Activated CD8-positive, alpha-beta memory T cell treated with anti-CD3 and anti-CD28 coated beads for 24 hours (primary cell): ENCODE measurements at places on chromosomes 16 and 17.

GRCh38 chr16:82682767-82683166 lies 56.0 kb downstream of the CDH13 start:
- no peak for DNase-seq

- no peak for DNase-seq
Observed at GRCh38 chr17:17626840-17627239, 35.3 kb upstream of the PEMT start.

DNA sequence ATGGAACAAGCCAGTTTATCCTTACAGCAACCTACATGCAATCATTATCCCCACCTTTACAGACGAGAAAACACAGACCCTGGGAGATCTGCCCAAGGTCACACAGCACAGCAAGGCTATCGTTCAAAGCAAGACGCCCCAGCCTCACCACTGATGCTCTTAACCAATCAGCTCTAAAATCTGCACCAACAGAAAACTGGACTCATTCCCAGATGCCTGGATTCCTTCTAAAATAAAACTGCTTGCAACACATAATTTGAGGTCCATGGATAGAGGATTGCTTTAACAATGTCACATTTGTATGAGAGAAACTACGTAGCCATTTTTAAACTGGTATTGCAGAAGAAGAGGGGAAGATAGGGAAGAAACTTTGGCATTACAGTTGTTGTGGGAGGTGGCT lies 6.8 kb downstream of the COTL1 start:
- DNase-seq = no peak

GRCh38 chr17:8176197-8176940 lies at the start of gene TMEM107:
Gene TMEM107 (minus strand): TSS chr17:8176380. CDS start chr17:8176286, 94 bp downstream.
- DNase-seq = peak; percentile 91

DNA sequence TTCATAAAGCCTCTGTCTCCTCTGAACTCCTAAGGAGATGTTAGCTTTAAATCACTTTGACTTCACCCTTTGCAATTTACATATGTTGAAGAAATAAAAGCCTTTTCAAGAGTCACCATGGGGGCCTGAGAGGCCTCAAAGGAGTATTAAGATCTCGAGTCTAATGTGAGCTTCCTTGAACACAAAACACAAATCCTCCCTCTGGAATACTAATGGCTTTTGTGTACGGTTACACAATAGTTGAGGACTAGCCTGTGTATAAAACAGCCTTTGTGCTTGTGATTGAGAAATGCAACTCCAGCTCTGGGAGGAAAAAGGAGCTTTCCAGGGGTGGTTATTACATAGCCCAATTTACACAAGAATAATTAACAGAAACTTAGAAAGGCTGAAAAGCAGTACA lies 1140.2 kb downstream of the CDH11 start:
- DNase-seq = no peak

DNA sequence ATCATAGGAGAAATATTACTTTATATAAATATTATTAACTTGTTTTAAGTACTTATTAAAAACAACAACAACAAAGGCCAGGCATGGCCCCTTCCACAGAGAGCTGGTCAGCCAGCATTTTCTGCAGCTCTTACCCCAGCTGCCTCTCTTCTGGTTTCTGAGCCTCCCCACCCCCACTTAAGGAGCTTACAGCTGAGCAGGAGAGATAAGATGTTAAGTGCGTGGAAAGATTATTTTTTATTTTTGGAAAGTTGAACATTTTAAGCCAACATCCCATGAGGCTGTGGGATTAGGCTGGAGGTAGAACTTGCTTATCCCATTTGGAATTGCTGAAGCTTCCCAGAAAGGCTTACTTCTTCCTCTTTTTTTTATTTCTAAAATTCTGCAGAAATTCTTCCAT lies 401.2 kb downstream of the SEC14L1 start:
- DNase-seq = no peak
